Stimulated activated CD4-positive, alpha-beta T cell treated with anti-CD3 and anti-CD28 coated beads, TNF-alpha, amount 100 ng/mL, for 1 hour (primary cell): ENCODE measurements at places on chromosomes 3 and 15.

- no peak for DNase-seq
These were observed 360.1 kb downstream of the LSAMP start for GRCh38 chr3:116084999-116085791.

DNA sequence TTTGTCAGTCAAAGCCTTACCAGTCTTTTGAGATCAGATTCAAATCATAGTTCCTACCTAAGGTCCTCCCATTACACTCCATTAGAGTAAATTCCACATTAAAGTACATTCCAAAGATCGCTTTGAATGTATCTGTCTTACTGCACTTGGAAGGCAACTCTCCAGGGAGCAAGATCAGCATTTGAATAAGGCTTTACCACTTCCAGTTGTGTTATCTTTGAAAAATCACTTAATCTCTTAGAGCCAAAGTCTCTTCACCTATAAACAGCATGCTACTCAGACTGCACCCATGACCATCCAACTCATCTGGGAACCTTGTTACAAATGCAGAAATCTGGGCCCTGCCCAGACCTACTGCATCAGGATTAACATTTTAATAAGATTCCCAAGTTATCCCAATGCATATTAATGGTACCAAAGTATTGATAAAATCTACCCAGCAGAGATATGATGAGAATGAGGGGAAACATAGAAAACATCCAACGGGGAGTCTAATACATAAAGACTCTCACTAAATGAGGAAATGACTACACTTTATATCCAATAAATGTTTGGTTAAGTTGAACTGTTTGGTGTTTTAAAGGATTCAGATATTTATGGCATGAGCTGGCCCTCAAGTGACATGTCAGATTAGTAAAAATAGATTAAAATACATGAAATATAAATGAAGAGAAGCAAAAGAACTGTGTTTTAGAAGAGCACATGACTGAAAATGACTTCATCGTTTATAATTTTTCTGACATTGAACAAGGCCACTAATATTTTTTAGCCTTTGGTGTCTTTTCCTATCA lies 75.9 kb downstream of the TNIK start:
- DNase-seq = no peak

DNA sequence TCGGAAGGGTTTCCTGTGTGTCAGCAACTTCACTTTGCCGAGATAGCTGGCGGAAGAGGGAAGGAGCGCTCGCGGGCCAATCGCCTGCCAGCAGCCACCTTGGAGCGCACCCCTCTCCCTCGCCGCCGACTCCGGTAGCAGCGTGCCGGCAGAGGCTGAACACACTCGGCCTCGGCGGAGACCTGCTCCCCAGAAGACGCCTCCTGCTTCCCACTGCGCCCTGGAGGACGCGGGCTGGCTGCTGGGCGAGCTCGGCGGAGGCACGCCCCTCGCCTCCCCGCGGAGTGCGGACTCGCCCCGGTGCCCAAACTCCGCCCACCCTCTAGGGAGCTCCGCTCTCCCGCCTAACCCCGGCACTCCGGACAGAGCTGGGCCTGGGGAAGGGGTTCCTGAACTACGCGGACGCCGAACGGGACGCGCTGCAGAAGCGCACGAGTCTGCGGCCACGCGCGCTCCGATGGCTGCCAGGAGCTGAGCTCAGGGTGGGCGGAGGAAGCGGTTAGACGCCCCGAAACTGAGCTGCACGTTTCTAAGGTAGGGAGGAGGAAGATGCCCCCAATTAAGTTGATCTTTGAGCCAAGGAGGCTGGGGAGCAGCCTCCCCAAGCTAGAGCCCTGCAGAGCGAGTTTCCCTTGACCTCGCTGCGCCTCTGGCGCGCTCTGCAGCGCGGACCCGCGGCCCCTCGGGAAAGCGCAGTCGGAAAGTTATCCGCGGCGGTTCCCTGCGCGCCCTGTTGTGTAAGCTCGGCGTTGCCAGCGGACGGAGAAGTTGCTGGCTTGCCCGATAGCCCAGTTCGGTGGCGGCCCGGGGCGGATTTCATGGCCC lies at the start of gene P2RY1:
Gene P2RY1 (plus strand): TSS at position 356 of the 825 bp plus-strand sequence. CDS start 652 bp downstream, outside the sequence.
- no peak for DNase-seq

GRCh38 chr3:41120460-41120859 lies 78.8 kb upstream of the CTNNB1 start:
- DNase-seq = no peak

GRCh38 chr3:14461748-14462324 lies 59.4 kb downstream of the SLC6A6 start:
- DNase-seq = no peak

GRCh38 chr3:2714834-2715233 lies 395.3 kb downstream of the IL5RA start:
- DNase-seq = no peak

GRCh38 chr3:10465161-10465560 lies 40.2 kb downstream of the ATP2B2 start:
- no peak for DNase-seq

DNA sequence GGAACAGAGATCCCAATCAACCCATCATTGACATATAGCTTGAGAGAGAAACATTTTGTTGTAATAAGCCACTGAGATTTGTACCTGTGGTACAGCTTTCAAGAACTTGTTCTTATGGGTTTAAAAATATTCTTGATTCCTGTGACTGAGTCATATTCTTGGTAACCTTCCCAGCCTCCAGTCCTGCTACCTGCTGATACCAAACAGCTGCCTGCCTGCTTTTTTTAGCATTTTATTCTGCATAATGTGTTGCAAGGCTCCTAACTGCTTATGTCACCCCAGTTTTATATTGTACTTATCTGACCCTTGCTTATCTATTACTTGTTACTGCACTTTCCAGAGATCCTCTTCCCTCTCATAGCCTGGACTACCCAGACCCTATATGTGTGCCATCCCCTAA lies 349.3 kb upstream of the SOX2 start:
- DNase-seq = no peak

DNA sequence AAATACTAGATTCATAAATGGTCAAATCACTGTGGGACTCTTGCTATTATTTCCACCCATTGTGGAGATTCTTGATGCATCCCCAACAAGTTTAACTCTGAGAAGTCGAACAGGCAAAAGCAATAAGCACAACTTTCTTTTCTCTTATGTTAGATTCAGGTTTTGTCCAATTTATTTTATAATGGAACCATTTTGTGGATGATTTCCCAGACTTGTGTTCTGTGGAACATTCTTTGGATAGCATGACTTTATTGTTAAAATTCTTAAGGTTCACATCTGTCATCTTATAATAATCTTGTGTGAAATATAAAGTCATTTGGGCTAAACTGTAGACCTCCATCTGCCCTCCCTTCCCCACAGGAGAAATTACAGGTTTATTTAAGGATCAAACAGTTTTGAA lies 213.7 kb downstream of the LPP start:
- no peak for DNase-seq

- no peak for DNase-seq
These were observed 6.4 kb upstream of the CAPN7 start for GRCh38 chr3:15199493-15200105.

DNA sequence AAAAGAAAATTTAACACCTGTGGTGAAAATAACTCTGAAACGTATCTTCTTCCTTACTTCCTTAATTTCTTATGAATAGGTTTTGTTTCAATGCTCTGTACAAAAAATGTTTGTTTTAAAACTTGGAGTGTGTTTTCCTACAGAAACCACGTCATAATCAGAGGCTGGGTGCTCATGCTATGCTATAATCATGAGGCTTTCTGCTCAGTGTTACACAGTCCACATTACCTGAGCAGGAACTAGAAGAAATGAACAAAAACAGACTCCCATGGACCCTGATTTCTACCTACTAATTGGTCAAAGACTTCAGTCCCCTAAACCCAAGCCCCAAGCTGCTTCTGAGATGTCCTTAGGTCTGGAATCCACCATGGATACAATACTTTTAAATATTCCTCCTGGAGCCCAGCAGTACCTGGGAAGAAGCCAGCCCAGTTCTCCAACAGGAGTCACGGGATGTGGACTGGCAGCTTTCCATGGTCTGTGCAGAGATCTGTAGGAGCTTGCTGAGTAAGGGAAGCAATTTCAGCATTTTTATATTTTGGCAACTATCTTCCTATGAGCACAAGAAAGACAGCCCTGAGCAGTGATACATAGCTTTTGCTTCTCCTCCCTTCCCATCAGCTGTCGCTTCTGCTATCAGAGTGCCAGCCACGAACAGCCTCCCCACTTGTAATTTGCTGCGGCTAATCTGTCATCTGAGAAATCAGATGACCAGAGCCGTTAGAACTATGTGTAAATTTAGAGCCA lies 65.6 kb downstream of the WDR72 start:
- no peak for DNase-seq

DNA sequence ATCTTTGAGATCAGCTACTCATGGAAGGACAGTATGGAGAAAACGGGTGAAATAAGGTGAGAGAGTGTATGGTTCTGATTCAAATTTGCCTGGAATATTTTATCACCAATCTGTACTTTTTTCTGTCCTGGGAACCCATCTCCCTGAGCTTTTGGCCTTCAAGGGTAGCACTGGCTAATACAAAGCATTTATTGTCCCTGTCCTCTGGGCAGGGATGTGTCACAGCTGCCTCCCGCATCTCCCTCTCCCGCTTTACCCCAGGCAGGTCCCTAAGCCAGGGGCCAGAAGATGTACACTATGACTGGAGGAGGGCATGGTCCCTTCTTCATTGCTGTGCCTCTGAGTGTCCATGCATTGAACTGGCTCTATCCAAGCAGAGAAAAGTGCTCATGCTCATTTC lies 201.7 kb upstream of the CHRNA7 start:
- DNase-seq = no peak

- DNase-seq = no peak
These were observed 33.4 kb downstream of the MAGEF1 start for GRCh38 chr3:184678317-184679055.

DNA sequence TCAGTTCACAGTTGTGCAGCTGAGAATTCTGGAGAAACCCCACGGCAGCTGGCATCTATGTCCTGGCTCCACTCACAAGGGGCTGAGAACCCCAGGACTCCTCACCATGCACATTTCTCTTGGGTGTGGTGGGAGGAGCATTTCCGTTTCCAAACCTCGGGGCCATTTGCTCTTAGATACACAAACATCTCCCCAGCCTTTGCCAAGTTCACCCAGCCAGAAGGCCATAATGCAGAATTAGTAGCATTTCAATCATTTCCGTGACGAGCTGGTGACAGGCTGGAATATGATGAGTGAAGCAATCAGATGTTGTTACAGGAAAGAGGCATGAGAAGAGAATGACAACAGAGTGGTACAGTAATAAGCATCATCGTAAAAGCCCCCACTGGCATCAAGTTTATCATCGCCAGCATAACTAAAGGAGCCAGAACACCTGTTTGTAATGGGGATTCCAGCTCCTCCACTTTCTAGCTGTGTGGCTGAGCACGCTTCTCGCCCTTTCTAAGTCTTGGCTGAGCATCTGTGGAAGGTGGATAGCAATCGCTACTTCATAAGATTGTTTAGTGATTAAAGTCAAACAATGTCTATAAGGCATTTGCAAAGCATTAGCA lies 82.0 kb downstream of the LIPC start:
- DNase-seq = no peak

DNA sequence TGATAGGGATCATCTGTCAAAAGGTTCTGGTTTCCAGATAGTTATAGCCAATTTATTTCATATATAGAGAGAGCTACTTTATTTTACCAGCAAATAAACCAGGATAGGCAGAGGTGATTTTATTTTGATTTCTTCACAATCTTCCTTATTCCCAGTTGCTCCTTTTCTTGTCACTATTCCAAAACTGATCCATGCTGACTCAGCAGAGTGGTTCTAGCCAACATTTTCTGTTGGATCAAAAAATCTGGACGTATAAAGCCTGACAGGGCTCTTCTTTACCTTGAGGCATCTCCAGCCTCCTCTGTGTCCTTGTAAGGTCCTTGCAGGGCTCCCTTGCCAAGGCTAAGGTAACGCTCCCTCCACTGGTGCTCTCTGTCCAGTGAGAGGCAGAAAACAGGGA lies 15.8 kb downstream of the HDC start:
- DNase-seq = no peak

GRCh38 chr3:112757197-112757596 lies 89.5 kb downstream of the CD200R1L start:
- no peak for DNase-seq

GRCh38 chr3:126051234-126051633 lies 32.7 kb downstream of the SLC41A3 start:
- DNase-seq = no peak

DNA sequence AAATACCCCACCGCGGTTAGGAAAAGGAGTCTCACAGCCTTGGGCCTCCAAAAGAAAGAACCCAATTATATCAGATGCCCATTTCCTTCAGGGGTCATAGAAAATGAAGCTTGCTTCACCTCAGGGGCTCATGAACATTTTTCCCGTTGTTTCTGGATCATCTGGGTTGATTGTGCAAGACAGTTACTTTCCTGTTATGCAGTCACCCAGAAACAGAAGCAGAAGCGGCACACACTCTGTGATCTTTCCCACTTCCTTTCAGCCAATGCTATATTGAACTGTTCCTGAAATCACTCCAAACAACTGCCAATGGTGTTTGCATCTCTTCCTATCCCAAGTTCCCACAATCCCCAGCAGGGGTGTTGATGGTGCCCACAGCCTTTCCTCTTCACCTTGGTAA lies 295.6 kb upstream of the RASGRP1 start:
- no peak for DNase-seq

- DNase-seq = no peak
These were observed 1308.0 kb downstream of the ROBO1 start for GRCh38 chr3:78459796-78460195.

DNA sequence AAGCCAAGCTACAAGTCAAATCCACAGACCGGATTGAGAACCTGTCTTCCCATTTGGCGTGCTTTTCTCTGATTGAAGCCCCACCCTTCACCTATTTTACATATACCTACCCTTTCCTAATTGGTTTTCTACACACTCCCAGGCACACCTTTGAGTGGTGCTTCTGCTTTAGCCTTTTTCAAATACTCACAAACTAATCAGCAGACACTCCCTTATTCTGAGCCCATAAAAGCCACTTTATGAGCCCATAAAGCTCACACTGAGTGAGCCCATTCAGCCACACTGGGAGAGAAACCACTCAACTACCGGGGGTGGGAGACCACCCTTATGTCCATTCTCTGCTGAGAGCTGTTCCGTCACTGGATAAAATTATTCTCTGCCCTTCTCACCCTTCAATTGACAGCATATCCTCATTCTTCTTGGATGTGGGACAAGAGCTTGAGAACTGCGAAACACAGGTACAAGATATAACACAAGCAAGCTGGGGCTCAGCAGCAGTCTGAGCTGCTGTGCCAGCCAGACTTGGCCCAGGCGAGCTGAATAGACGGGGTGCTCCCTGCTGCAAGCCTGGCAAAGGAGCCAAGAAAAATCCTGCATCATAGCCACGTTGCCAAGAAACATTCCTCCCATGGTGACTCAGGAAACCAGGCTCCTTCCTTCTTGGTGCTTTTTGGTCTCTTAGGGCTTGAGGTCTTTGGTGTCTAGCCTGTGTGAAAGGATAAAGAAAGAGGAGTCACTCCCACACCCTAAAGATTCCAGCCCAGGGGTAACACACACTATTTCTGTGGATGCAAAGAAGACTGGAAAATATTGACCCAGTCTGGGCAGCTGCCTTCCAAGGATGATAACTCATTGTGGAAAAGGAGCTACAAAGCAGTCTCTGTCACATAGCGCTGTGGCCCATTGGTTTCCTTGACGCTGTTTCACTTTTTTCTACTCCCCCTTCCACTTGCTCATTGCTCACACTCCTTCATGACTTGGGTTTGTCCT lies 609.7 kb downstream of the MCTP2 start:
- DNase-seq = no peak

GRCh38 chr3:178637802-178638201 lies 101.6 kb downstream of the KCNMB2 start:
- DNase-seq = no peak
